A549 treated with dexamethasone at 1 μM for 4 hours (cell line): ENCODE measurements at places on chromosomes 11 and 22. TPM values are rescaled to one million over a fixed set of nuclear protein-coding genes. Genes with fewer than 3 reads are reported as not detected.

The MSANTD4 gene
- total RNA-seq, result 7.9 to 10.5 TPM (median 9.3 TPM) in 5 replicates

The FBLN1 gene
- total RNA-seq, result 37.5 to 56.5 TPM (median 51.5 TPM) in 5 replicates

The SLC1A2 gene
- 0.08 to 0.15 TPM (median 0.12 TPM) in 5 replicates for total RNA-seq

The CHCHD10 gene
- total RNA-seq, result 92.9 to 197 TPM (median 166 TPM) in 5 replicates

The ANO1 gene
- 2.6 to 4.4 TPM (median 3.9 TPM) in 5 replicates for total RNA-seq

The FGF4 gene
- 0.03 to 0.09 TPM (median 0.04 TPM) in 3 of 5 replicates, not detected in the others for total RNA-seq

The EHF gene
- 0.83 to 1.7 TPM (median 1.2 TPM) in 5 replicates for total RNA-seq

The SAA4 gene
- not detected in 5 replicates for total RNA-seq

The P2RY6 gene
- 2.8 to 6.6 TPM (median 5.5 TPM) in 5 replicates for total RNA-seq

The OR4C16 gene
- not detected in 5 replicates for total RNA-seq

The CD3D gene
- total RNA-seq, result not detected in 5 replicates

The FDX1 gene
- total RNA-seq, result 14.3 to 16.9 TPM (median 14.8 TPM) in 5 replicates

The FLRT1 gene
- total RNA-seq, result 0.04 to 0.08 TPM (median 0.05 TPM) in 5 replicates

The DRD4 gene
- total RNA-seq, result 0.23 to 0.54 TPM (median 0.36 TPM) in 4 of 5 replicates, not detected in the other
